IMR-90 (cell line): ENCODE measurements at places on chromosomes 5 and 9. TPM values are rescaled to one million over a fixed set of nuclear protein-coding genes. Genes with fewer than 3 reads are reported as not detected.

Gene GDA
- polyA plus RNA-seq, result not detected in 2 replicates

Gene IFNA2
- polyA plus RNA-seq, result not detected in 2 replicates

Gene AHRR
- polyA plus RNA-seq, result 36.1 and 37.1 TPM in 2 replicates

Gene MELK
- 17.8 and 20.8 TPM in 2 replicates for polyA plus RNA-seq

Gene RPL35
- polyA plus RNA-seq, result 1,650 and 1,735 TPM in 2 replicates

Gene DCAF12
- 12.6 and 17.1 TPM in 2 replicates for polyA plus RNA-seq

Gene ELAVL2
- 0.04 TPM in 1 of 2 replicates, not detected in the other for polyA plus RNA-seq

Gene IL9
- not detected in 2 replicates for polyA plus RNA-seq

Gene CAVIN4
- 2.3 and 2.6 TPM in 2 replicates for polyA plus RNA-seq

Gene DAB2
- polyA plus RNA-seq, result 95.9 and 101 TPM in 2 replicates

Gene PAXX
- 24.6 and 30.2 TPM in 2 replicates for polyA plus RNA-seq

Gene KIF24
- 1.1 and 1.4 TPM in 2 replicates for polyA plus RNA-seq

Gene SH3GL2
- polyA plus RNA-seq, result 0.05 TPM in 1 of 2 replicates, not detected in the other
